Fibroblast of the aortic adventitia (primary cell): ENCODE measurements at places on chromosomes 2 and 18.

DNA sequence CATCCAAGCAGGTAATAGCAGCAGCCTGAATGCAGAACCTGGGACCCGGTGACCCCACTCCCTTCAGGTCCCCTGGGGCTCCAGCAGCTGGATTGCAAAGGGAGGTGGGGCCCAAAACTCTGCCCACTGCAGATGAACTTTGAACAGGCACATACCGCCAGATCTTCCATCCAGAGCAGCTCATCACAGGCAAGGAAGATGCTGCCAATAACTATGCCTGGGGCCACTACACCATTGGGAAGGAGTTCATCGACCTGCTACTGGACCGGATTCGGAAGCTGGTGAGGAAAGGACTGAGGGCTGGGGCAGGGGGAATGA lies 9.2 kb upstream of the DNAJB2 start:
- DNase-seq = no peak

- no peak for DNase-seq
These were observed 259.1 kb upstream of the MYT1L start for GRCh38 chr2:2590141-2590540.

GRCh38 chr2:198004921-198005829 lies 200.8 kb downstream of the PLCL1 start:
- no peak for DNase-seq

DNA sequence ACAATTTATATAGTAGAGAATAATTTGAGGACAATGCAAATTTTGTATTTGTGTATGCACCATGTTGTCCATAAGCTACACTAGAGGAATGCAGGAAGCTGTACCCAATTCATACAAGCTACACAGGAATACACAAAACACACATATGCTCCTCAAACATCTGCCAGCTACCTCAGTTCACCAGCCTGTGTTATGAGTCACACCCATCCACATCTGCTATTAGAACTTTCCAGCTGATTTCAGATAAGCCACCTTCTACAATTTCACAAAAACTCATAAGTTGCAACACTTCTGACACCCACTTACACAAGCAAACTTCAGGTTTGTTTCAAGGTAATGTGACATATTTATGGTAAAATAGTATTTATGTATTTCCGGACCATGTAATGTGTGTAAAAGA lies 438.9 kb downstream of the SATB2 start:
- peak; percentile 6 for DNase-seq

DNA sequence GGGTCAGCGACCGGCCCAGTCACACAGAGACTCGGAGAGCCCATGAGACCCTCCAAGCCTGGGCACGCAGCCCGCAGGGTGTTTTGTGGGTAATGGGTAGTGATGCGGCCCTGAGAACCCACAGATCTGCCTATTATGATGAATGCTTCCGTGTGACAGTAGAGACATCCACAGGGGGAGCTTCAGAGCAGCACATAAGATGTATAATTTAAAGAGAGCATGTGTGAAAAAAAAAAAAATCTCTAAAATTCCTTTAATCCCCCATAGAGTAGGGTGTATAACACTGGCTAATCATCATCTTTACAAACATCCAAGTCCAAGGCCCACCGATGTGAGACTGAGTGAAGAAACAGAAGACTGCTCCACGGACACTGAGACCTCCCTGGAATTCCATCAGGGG lies 34.6 kb downstream of the BIN1 start:
- no peak for DNase-seq

DNA sequence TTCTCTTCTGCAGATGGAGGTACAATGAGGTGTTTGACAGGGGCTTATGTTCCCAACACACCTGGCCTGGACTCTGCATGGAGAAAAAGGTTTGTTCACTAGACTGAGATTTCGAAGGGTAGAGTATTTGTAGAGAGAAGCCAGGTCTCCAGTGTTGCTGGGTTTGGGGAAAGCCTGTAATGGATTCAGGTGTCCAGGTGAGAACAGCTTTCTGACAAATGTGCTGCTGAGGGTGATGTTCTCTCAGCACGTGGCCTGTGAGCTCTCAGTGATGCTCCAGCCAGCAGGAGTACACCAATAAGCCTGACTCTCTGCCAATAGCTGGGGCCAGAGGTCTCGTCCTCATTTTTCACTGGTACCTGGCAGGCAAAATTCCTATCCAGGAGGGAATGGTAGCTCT lies 43.8 kb upstream of the ARHGAP25 start:
- no peak for DNase-seq

- no peak for DNase-seq
These were observed 3.6 kb upstream of the MYOM1 start for GRCh38 chr18:3223356-3223755.

DNA sequence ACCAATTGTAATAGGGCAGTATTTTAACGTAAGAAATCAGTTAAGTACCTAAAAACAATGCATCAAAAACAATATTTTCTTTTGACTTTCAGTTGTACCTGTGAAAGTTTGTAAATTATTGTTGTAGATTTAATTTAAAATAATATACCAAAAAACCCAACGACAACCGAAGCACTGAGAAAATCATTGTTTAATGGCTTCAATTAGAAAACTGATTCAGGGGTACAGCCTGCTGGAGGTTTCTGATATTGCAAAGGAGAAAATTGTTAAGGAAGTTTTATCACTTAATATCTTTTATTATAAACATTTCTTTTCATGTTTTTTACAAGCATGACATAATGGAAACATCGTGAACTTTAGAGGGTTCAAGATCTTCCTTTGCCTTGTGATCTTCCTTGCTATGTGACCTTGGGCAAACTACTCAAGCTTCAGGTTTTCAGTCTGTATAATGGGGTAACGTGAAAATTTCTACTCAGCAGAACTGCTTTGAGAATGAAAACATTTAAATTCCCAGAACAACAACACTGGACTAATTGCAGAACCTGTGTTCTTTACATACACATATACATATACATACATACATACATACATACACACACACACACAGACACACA lies 76.3 kb upstream of the GLS start:
- peak; percentile 68 for DNase-seq

DNA sequence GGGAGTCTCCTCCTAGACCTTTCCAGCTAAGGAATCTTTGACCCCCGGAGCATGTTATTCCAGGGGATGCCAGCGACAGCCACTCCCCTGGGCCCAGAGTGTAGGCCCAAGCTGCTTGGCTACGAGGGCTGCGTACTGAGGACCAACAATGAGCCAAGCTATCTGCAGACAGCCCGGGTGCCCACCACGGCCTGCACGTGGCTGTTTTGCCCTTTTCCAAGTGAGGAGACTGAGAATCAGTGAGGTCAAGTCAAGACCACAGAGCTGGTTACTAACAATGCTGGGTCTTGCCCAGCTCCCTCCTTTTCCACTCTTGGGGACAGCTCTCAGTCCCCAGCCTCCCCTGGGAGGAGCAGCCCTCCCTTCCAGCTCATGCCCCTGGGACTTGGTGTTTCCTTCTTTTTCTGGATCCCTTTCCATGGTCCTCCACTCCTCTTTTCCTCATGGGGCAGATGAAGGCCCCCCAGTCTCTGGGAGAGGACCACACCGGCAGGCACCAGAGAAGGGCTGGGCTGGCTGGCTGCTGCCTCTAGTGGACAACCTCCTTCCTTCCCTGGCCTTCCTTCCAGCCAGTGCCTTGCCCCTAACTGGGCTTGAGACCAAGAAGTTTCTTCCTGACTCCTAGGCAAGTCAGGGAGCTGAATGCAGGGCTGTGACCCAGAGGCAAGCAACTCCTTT lies 550 bp upstream of the MALL start:
- DNase-seq = peak; percentile 89

DNA sequence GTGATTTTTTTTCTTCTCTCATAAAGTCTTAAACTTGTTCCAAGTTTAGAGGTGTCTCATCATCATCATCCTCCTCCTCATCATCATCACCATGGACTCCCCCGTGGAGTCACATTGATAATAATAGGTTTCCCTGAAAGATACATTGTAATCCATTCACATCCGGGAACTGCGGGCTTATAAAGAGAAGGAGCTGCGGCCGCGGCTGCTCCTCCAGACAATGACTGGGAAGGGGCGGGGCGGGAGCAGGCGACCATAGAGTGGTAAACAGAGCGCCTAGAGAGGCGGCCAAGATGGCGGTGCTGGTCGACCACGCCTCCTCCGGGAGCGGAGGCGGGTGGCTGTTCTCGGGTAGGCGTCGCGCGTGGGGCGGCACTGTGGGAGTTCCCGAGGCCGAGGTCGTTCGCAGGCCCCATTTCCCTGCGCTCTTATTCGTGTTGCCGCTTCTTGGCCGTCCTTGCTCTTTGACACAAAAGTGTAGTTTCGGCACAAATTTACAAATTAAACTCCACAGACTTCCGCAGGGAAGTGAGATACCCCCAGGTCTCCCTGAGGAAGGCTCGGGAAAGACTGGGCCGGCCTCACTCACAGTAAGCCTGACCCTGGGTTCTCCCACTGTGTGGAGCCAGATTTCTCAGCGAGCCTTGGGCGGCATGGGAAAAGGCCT lies 1.8 kb upstream of the TCF4 start:
- peak; percentile 96 for DNase-seq

- no peak for DNase-seq
These were observed 15.8 kb upstream of the TRPM8 start for GRCh38 chr2:233901367-233901766.

- no peak for DNase-seq
These were observed 5.6 kb downstream of the DSC1 start for GRCh38 chr18:31156821-31157763.

DNA sequence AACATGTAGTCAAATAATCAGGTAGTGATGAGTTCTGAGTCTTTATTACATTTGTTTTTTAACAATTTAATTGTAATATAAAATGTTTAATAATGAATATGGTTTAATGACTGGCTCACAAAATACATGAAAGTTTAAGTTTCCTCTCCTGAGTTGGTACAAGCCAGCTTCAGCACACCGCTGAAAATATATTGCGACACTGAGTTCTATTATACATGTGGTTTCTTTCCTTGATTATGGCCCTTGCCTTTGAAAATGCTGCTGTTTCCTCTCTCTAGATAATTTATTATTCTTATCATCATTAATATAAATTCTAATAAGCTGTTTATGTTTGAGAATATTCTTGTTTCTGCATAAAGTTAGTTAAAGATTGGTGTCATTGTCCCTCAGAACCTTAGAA lies 249.3 kb downstream of the PARD3B start:
- DNase-seq = peak; percentile 4

GRCh38 chr2:201235860-201236811 lies 24.2 kb upstream of the CASP8 start:
- peak; percentile 97 for DNase-seq

GRCh38 chr18:3584897-3585460 lies 135.0 kb downstream of the TGIF1 start:
- no peak for DNase-seq

DNA sequence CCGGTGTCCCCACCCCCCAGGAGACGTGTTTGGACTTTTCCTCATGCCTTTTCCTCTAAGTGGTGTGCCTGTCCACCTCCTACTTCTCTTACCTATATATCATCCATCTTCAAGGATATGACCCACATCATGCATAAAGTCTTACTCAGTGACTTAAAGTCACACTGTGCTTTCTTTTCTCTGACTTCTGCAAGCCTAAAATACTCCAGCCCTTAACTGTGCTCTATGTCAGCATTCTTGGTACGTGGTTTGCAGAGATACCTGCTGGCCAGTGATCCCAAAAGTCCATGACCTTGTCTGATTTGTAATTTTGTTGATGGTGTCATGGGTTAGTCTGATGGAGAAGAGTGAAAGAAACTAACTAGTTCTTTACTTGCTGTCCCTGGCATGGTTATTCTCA lies 393.6 kb upstream of the NRP2 start:
- DNase-seq = no peak

DNA sequence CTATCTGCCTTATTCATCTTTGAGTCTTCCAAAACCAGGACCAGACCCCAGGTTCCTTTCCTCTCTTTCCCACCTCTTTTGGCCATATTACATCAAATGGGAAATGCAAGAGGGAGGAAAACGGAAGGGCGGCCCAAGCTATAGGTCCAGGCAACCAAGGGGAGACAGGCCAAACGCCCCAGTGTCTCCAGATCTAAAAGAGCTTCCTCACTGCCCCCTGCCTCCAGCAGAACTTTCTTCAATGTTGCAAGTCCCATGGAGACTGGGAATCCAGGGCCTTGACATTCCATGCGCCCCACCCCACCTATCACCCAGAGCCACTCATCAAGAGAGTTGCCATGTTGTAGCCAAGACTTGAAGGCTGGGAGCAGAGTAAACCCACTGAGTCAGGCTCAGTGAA lies 15.4 kb downstream of the TNS1 start:
- DNase-seq = no peak

DNA sequence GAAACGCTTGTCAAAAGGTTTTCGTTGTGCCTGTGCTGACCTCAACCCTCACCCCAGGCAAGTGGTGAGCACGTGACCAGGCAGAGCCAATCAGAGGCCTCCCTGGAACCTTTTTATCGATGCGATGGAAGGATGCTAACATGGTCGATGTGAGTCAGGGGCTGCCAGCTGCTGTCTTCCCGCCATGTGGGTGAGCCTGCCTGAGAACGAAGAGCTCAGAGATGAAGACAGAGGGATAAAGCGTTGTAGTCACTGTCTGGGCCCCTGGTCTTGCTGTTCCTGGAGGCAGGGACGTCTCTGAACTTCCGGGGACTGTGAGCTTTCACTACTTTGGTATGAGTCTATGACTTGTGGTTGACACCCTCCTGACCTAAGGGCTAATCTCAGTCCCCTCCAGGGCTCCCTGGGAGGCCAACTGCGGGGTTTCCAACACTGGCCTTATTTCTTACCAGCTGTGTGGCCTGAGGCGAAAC lies 18.6 kb downstream of the DNMT3A start:
- no peak for DNase-seq

- DNase-seq = peak; percentile 72
These were observed 14.3 kb downstream of the ZNF142 start for GRCh38 chr2:218645126-218645525.

DNA sequence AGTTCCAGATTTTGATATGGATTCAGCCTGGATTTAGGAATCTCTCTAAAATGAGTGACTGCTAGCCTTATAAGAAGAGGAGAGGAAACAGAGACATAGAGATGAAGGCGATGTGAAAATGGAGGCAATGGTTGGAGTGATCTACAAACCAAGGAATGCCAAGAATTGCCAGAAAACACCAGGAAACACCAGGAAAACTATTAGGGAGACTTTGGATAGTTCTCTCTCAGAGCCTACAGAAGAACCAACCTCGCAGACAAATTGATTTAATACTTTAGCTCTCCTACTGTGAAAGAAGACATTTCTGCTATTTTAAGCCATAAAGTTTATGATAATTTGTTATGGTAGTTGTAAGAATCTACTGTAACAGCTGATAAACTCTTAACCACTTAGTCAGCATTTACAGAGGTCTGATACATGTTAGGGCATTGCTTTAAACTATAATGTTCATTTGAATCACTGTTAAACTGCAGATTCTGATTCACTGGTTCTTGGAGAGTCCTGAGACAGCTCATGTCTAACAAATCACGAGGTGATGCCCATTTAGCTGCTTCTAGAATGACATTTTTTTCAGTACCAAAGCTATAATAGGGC lies 1702.6 kb upstream of the LRRTM1 start:
- no peak for DNase-seq

- DNase-seq = peak; percentile 10
These were observed 43.2 kb downstream of the CLASP1 start for GRCh38 chr2:121605820-121606733.

GRCh38 chr18:48167897-48168253 lies 237.4 kb upstream of the SMAD2 start:
- no peak for DNase-seq
